ENCODE measurements at places on chromosomes 11 and 22.

DNA sequence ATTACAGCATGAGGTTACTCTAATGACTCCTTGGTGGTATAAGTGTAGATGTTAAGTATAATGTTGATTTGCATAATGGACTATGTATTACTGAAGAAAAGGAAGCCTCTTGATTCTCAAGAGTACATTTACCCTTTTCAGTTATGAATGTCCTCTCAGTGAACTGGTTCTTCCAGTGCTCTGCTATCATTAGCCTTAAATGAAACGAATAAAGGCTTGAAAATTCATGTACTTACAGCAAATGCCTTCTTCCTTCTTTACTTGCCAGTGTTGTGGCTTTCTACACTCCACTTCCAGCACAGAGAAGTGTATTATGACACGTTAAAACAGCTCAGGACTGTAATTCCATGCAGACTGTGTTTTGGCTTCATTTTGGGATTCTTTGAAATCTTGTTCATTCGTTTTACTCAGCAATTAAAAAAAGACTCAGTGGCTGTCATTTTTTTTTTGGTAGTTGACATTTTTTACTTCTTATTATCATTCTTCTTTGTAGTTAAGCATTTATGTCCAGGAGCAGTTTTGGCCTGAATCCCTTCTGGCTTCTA is 96.9 kb downstream of the MTMR3 start:
- DNase-seq: no peak

DNA sequence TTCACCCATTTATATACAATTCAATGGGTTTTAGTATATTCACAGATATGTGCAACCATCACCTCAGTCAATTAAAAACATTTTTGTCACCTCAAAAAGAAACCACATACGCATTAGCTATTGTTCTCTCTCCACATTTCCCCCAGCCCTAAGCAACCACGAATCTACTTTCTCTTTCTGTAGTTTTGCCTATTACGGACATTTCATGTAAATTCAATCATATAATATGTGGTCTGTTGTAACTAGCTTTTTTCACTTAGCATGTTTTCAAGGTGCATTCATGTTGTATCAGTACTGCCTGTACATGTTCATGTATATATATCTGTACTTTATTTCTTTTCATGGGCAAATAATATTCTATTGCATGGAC is 104.7 kb upstream of the RRM1 start:
- DNase-seq: no peak

DNA sequence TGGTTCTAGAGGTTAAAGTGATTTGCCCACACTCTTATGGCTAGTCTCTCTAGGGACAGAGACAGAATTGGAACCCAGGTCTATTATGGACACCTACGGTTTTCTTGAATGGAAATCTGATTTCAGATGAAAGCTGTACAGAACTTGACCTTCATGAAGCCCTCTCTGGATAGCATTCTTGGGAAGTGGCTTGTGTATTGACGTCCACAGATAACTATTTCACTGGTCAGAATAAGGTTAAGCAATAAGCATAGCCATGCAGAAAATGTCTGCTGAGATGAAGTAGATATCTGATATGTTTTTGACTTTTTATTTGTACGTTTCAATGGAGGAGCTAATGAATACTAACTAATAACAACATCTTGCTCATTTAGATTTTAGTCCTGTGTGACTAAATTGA is 1.1 kb downstream of the TLCD5 start:
- DNase-seq: no peak

- no peak for DNase-seq
These were observed 13.8 kb downstream of the SEC14L3 start for GRCh38 chr22:30457981-30458380.

- no peak for DNase-seq
These were observed 1.3 kb downstream of the ASCL3 start for GRCh38 chr11:8941341-8942103.

Measured in gastrocnemius medialis (tissue), 4 donors.